Activated naive CD4-positive, alpha-beta T cell treated with anti-CD3 and anti-CD28 coated beads for 36 hours (primary cell): ENCODE measurements at places on chromosomes 11 and 22. TPM values are rescaled to one million over a fixed set of nuclear protein-coding genes. Genes with fewer than 3 reads are reported as not detected.

P4HA3 gene
- not detected for total RNA-seq

FAM111B gene
- total RNA-seq: 22.6 TPM

CSRP3 gene
- not detected for total RNA-seq

VWA5A gene
- 11.4 TPM for total RNA-seq

APOL5 gene
- total RNA-seq: not detected

MRGPRF gene
- total RNA-seq: not detected

SLC17A6 gene
- not detected for total RNA-seq

GAL3ST3 gene
- not detected for total RNA-seq

ESAM gene
- 1.2 TPM for total RNA-seq

APOL4 gene
- total RNA-seq: 0.07 TPM

TREH gene
- total RNA-seq: not detected

OR8K5 gene
- total RNA-seq: not detected

PARVG gene
- 64.6 TPM for total RNA-seq

TSPAN32 gene
- 5.0 TPM for total RNA-seq

- no peak for DNase-seq
Observed at GRCh38 chr11:63844836-63845235, 5.9 kb downstream of the MARK2 start.

GRCh38 chr11:74989260-74989638, 516 bp downstream of the NEU3 start:
- DNase-seq: no peak

DNA sequence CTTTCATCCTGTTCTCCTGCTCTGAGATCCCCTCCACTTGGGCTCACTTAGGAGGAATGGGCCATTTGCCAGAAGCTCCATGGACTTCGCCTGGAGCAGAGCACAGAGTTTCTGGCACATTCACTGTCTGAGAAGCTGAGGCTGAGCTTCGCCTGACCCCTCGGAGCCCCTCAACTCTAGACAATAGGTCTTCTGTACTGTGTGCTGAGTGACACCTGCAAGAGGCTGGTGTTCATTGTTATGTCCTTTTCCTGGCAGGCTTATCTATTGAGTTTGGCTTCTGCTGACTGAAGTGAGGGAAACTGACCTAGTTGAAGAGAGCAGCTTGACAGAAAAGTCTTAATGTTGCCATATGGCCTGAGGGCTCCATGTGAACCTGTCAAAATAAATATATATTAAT, 124.3 kb downstream of the EHF start:
- no peak for DNase-seq

- no peak for DNase-seq
Observed at GRCh38 chr11:77752516-77752915, 68.0 kb downstream of the RSF1 start.

GRCh38 chr22:48883211-48883960, 944.3 kb downstream of the BRD1 start:
- no peak for DNase-seq

DNA sequence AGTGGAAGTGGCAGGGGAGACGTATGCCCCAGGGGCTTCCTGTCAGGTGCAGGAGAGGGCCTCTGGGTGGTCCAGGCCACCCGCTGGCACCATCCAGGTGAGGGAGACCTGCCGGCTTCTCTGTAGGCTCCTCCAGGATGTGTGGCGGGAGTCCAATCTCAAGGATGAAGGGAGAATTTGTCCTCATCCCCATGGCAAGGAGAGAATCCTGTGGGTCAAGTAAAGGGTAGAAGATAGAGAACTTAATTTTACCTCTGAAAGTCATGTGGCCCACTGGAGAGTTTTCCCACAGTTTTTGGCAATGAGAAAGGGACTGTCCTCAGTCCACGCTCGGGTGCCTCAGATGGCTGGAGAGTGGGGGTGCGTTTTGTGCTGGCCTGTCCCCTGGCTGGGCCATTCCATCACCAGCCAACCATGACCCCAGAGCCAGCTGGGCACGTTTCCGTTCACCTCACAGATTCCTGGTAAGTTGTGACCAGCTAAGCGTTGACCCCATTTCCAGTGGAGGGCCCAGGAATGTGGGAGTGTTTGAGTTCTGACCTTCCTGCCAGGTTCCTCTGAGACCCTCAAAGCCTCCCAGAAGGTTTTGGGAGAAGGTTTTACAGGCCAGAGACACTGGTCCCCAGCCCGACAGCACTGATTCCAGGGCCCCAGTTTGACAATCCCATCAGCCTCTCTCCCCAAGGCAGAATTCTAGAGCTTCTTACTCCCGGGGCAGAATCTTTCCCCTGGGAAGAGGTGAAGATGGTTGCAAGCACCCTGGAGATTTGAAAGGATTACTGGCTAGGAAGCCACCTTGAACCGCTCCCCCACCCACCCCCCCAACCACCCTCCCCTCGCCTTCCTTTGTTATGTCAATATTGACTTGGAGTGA, 2.6 kb downstream of the OVOL1 start:
- DNase-seq: no peak

DNA sequence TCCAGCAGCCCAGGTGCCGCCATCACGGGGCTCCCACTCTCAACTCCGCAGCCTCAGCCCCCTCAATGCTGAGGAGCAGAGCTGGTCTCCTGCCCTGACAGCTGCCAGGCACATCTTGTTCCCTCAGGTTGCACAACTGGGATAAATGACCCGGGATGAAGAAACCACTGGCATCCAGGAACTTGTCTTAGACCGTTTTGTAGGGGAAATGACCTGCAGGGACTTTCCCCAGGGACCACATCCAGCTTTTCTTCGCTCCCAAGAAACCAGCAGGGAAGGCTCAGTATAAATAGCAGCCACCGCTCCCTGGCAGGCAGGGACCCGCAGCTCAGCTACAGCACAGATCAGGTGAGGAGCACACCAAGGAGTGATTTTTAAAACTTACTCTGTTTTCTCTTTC, at the start of gene SAA1:
TSS of gene SAA1 (plus strand) at position 316 of the 400 bp plus-strand sequence. CDS start 624 bp downstream, outside the sequence.
- DNase-seq: no peak

DNA sequence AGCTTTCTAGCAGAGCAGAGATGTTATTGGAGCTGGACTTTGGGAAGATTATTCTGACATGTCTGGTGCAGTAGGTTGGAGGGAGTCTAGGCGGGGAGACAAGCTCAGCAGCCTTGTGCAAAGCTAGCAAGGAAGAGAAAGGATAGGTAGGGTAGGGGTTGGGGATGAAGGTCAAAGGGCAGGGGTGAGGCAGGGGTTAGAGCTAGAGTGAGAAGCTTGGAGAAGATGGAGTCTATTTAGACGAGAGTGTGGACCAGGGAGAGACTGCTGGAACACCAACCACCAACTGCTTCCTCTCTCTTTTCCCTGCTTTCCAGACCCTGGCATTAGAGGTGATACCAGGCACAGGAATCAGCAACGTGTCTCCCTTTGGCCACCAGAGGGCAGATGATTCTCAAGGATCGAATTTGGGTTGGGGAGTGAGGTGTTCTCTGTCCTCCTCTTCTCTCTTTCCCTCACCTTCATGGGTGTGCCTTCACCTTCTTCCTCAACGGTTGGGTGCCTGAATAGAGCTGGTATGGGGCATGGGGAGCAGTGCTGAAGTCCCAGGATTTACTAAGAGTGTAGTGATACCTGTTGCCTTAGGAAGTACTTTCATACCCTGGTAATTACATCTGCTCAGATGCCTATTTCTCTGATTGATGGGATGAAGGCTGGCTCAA, 1.8 kb upstream of the MARK2 start:
- DNase-seq: peak; percentile 88

DNA sequence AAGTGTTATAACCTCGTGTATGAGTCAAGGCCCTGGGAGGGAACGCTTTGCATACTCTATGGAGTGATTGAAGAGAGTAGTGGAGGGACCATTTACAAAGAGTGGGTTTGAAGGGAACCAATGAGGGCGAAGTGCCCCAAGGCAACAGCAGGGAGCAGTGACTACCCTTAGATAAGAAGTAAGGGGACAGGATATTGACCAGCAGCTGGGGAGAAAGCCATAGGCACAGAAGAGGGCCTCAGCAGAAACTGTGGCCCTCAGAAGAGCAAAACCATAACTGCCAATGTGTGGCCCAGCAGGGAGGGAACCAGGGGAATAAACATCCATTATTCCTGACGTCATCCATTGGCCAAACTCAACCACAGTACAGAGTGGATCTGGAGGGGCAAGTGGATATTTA, 24.7 kb downstream of the PARVA start:
- DNase-seq: no peak

DNA sequence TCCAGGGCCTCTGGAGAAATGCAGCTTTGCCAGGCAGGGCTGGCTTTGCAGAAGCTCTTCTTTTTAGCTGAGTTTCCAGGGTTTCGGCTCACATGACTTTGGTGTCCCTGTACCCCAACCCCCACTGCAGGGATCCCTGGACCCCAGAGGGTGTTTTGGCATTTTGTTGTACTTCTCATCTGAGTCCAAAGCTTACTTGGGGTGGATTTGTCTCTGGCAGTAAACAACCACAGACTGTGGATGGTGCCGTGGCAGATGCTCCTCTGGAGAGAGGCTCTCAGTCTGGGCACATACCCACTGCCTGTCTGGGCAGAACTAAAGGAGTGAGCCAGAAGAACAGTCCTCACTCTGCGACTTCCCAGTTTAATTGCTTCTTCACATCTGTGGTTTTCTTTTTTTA, 49.6 kb downstream of the COMMD9 start:
- DNase-seq: no peak

- no peak for DNase-seq
Observed at GRCh38 chr22:22386602-22387385, 121.7 kb downstream of the ZNF280B start.

GRCh38 chr11:76763573-76764346, 19.4 kb upstream of the TSKU start:
- DNase-seq: no peak

DNA sequence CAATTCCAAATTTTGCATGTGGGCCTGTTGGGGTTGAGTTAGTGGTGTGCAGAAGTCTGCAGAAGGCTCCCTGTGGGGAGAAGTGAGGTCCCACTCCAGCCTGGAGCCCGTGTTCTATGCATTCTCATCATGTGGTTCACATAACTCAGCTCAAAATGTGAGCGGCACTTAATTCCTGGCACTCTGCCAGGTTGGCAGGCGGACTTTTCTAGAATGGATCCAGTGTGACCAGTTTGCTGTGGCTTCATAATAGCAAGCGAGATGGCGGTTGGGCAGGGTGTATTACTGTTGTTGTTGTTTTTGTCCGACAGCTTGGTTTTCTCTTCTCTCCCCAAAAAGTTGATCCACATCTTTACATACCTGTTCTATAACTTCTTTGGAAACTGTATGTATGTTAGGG, 146.8 kb upstream of the TTC12 start:
- no peak for DNase-seq

GRCh38 chr11:68941324-68942094, 37.8 kb downstream of the IGHMBP2 start:
- DNase-seq: no peak

- no peak for DNase-seq
Observed at GRCh38 chr11:23727794-23728193, 769.1 kb upstream of the LUZP2 start.

DNA sequence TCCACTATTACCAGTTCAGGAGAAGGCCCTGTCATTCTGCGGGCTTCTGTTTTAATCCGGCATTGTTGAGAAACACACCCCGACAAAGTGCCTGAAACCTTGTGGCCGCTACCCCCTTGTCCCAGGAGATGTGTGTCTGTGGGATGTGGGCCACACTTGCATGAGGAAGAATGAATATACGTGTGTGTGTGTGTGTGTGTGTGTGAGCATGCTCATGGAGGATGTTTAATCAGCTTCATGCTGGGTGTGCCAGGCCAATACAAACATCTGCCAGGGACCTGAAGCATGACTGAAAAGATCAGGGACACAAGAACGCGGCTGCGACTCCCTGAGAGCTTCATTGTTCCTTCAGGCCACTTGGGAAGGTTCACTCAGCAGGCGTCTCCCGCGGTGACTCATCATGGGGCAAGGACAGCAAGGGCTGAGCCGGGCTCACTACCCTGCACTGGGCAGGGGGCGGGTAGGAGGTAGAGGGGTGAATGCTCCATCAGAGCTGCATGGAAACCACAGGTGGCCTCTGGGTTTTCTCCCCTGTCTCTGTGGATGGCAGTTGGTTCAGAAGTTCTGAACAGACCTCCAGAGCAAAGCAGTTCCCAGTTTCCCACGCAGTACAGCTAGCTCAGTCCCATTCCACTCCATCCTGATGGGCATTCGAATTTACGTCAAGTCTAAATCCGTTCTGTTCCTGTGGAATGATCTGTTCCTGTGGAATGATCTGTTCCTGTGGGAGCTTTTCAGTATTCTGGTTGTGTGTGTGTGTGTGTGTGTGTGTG, 7.0 kb upstream of the MALAT1 start:
- DNase-seq: no peak

- no peak for DNase-seq
Observed at GRCh38 chr22:36554098-36554497, 25.1 kb upstream of the EIF3D start.

GRCh38 chr22:48210198-48210580, 1447.7 kb downstream of the TBC1D22A start:
- DNase-seq: no peak

GRCh38 chr11:66365711-66366619, 5.6 kb downstream of the SLC29A2 start:
- no peak for DNase-seq

DNA sequence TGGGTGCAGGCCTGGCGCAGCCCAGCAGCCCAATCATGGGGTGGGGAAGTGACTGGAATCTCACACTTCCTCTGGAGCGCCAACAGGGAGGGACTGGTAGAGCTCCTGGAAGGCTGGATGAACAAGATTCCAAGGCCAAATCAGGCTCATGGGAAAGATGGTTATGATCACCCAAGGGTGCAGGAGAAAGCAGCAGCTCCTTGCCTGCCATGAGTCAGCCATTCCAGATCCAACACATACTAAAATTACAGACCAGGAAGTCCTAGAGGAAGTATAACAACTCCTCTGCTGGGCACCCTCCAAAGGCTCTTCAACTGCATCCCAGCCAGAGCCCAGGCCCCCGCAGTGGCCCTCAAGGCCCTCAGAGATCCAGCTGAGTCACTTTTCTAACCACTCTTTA, 427.3 kb downstream of the TENM4 start:
- DNase-seq: no peak

DNA sequence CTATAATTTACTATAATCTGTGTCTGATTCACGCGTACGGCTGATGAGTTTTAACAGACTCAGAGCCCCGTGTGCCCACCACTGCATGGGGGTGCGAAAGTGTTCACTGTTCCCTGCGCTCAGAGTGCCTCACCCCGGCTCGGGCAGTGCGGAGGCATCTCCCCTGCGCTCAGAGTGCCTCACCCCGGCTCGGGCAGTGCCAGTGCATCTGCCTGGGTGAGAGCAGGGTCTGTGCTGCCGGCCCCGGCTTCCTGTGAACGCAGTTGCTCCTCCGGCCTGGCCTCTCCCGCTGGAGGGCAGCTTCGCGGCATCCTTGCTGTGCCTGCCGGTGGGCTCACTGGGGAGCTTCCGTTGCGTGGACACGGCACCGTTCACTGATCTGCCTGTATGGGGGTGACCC, 14.2 kb downstream of the PTDSS2 start:
- DNase-seq: no peak

GRCh38 chr22:26182723-26183122, 13.5 kb downstream of the SEZ6L start:
- DNase-seq: no peak

- no peak for DNase-seq
Observed at GRCh38 chr11:33801821-33802193, 27.5 kb upstream of the FBXO3 start.

DNA sequence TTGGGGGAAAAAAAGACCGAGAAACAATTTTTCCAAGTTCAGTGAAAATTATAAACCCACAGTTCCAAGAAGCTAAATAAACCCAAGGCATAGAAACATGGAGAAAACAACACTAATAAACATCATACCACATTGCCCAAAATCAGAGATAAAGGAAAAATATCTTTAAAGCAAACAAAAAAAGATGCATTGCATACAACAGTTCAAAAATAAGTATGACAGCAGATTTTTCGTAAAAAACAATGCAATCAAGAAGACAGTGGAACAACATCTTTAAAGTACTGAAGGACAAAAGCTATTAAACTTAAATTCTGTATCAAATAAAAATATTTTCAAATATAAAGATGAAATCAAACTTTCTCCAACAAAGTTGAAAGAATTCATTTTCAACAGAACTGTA, 921.3 kb downstream of the METTL15 start:
- DNase-seq: no peak
